CD4-positive, alpha-beta T cell (primary cell): ENCODE measurements at places on chromosomes 6 and 20.
A peak's percentile ranks its signal among the peaks of the same experiment; 100 is the strongest.

DNA sequence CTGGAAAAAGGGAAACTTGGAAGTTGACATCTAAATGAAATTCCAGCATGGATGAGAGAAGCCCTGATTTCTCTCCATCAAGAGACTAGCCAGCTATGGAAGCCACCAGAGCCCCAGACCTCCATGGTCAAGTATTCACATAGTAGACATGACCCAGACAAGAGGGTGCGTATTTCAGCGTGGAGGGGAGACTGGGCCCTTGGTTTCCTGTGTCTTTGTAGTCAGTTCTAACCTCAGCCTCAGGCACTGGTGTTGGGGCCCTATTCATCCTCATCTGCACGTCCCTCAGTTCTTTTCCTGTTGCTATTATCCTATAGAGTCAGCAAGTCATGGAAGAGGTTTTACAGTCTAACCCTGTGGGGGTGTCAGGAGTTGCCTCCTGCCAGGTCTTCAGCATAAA is 12.5 kb downstream of the GNL1 start:
- DNase-seq: peak; percentile 65

DNA sequence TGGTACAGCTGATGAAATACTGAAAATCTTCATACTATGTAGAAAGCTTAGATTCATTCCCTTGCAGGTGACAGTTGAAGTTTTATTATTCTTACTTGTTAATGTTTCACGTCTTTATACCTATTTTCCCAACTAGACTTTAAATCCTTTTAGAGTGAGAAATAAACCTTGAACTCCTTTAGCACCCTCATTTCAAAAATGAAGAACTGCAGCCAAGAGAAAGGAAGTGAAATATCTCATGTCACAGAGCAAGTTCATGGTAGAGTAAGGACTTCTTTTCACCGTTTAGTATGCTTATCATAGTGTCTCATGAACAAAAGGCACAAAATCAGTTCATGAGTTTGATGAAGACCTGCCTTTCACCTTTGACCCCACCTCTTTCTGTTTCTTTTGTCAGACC is 38.5 kb downstream of the ORC3 start:
- no peak for DNase-seq

GRCh38 chr6:163724196-163724595 is 309.7 kb downstream of the QKI start:
- DNase-seq: no peak

- DNase-seq: no peak
Measured at GRCh38 chr6:165701564-165702354, 38.7 kb upstream of the PDE10A start.

DNA sequence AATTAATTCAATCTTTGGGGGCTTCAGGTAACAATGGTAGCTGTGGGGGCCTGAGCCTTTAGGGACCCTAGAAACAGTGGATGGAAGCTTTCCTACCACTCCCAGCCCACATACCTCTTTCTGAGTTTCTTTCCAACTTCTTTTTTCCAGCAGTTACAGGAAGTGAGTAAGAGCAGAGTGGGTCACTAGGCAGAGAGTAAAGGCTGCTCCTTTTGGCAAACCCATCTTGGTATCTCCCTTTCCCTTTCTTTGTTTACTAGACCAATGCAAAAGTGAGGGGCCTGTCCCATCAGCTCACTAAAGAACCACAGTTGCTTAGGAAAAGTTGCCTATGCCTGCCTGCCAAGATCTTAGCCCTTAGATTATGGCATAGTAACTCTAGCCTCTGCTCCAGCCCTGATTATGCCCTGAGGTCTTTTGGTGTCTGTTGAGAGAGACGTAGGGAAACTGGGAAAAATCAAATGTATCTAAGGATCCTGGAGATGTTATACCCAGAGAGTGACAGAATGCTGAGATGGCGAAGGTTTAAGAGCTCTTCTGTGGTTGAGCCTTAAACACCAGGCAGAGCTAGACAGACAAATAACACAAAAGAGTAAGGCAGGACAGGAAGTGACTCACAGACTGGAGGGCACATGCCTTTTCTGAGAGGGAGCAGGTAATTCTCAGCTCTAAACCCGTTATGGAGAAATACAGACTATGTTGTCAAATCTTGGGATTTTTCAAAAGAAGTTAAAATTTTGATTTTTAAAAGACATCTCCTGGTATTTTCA is 31.3 kb downstream of the TRMT6 start:
- no peak for DNase-seq

DNA sequence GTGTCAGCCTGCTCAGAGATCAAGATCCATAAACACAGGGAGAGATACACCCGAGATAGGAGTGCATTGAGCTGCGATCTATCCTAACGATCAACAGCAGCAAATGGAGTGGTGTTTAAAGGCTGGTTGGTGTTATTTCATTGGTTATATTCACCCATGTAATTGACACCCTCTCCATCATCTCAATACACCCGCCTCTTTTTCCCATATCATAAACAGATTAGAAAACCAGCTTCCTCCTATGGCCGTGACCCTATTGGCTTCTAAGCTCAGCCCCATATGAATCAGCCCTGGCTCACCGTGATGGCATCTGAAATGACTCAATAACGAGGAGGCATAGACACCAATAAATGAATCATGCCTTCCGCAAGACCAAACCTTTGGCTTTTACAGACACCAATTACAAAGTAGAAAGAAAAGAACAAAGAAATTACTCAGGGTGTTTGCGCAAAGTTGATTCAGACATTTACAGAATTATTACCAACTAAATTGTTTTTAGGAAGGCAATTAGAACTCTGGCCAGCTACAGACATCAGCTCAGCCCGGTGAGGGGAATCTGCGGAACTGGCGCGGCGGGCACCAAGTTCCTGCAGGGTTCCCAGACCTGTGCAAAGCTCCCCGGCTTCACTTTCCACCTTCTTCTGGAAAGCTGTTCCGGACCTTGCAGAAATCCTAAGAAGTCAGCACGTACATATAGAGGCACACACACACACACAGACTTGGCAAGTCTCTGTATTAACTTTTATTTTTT is 11.5 kb downstream of the PMEPA1 start:
- peak; percentile 67 for DNase-seq

DNA sequence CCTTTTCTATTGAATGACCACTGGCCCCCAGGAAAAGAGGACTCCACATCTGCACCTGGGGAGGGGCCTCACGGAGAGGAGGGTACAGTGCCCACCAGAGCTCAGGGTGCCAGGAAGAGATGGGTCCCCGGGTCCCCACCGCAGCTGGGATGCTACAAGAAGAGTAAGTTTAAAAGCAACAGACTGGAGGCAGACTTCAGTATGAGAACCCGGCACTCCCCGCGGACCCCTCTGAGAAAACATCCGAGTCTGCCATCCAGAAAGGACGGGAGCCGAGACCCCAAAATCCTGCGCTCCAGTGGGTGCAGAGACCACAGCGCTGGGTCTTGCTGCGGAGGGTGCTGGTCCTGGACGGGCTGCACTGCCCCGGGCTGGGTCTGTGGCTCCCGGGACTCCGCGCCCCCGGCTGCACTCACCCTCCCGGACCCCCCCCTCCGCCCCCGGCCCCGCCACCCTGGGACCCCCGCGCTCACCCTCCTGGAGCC is 350 bp downstream of the HELZ2 start:
- DNase-seq: no peak

- no peak for DNase-seq
Measured at GRCh38 chr6:100461278-100461916, 3.3 kb downstream of the SIM1 start.

DNA sequence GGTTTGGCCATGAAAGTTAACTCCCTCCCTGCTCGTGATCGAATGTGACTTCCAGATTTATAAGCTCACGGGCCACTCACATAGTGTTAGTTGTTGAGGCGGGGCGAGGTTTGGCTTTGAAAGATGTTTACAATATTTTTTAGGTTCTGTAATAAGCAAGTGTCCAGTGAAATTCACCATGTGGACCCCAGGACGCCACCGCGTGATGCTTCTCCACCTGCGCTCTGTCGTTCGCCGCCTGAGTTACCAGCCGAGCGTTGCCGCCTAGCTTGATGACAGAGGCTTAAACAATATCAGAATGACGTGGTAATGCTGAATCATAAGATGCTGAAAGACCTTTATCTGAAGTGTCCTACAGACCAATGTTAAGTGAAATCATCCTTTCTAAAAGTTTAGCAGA is 241.0 kb downstream of the MYLK4 start:
- no peak for DNase-seq

- DNase-seq: no peak
Measured at GRCh38 chr6:148388521-148388920, 45.9 kb downstream of the SASH1 start.

DNA sequence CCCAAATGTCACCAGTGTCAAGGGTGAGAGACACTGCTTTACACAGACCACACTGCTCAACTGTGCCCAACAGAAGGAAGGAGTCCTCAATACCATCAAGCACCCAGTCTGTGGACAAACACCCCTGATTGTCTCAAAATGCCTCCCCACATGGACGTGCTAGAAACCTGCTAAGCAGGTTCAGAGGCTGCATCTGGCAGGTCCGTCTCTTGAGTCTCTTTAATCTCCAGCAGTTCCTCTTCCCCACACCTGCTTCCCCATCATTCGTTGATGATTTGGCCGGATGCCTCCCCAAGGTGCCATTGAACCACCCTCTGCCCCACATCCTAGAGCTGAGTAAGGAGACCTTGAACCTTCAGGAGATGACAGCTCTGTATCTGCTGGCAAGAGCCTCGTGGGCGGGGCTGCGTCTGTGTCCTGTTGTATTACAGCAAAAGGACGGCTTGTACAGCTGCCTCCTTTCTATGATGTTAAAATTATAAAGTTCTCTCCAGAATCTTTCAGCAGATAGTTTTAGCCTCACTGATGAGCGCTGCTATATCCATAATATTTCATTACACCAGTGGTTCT is 179.2 kb downstream of the PREX1 start:
- no peak for DNase-seq

GRCh38 chr6:744666-745353 is 51.9 kb upstream of the EXOC2 start:
- no peak for DNase-seq

- no peak for DNase-seq
Measured at GRCh38 chr20:25495189-25495824, 87.8 kb downstream of the GINS1 start.

DNA sequence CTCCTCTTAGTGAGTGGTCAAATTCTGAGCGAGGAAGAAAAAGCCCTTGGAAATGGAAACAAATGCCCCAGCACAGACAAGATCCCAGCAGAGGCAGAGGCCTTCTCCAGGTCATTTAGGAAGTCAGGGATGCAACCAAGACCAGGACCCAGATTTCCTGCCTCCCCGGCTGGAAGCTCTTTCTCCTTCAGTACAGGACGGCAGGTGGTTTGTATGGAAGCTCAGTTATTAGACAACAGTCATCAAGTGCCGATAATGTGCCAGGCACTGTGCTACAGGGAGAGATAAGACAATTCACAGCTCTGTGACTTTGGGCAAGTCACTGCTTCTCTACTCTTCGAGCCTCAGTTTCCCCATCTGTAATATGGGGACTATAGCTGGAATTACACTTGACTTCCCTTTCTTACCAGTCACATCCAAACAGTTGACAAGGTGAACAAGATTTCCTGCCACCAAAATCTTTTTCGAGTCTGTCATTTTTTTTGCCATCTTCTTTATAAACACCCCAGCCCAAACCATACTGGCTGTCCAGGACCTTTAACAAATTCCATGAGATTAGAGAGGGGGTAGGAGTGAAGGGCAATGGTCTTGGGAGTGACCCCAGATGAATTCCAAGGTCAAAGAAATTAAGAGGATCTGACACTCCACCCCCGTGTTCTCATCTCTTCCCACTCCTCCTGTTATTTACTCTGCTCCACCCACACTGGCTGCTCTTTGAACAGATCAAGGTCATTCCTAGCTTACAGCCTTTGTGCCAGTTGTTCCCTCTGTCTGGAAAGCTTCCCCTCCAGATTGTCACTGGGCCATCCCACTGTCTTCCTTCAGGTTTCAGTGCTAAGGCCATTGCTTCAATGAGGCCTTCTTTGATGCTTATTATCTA is 6.0 kb downstream of the MMP9 start:
- no peak for DNase-seq

DNA sequence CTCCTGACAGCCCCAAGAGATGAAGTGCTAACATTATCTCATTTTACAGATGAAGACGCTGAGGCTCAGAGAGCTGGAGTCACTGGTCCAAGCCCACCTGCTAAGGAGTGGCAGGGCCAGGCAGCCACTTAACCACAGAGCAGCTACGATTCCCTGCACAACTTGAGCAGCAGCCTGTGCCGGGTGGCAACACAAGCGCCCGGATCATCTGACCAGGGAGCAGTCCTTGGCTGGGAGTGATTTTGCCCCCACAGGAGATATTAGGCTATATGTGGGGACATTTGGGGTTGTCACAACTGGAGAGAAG is 93.2 kb upstream of the PTPN1 start:
- no peak for DNase-seq

DNA sequence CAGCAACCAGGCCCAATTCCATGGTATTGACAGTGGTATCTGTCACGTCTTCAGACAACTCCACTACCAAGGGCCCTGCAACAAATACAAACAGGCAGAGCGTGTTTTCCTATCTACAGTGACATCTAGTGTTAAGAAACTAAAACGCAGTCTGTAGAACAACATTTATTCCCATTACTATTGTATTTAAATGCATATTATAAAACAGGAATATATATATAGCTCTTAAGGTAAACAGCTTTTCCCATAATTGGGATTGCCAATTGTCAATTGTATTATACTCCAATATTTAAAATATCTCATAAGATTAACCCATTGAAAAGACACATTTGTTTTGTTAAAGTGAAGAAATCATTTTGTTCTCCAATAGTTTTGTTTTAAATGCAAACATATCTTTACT is 97.2 kb downstream of the KIF16B start:
- no peak for DNase-seq

- no peak for DNase-seq
Measured at GRCh38 chr20:10388597-10388996, 45.4 kb downstream of the MKKS start.

DNA sequence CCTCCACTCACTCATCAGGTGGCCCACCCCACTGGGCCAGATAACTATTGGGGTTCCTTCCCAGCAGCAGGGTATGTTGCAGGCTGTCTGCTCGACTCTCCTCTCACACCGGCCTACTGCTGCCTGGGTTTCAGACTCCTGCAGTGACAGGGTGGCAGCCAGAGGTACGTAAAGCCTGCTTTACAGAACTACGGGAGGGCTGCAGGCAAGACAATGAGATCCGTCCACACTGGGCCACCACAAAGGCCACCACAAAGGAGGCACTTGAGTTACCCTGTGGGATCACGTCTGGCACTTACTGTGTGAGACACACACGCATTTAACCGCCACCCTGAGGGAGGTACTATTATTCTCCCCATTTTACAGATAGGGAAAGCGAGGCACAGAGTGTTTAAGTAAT is 78.5 kb downstream of the NFATC2 start:
- DNase-seq: no peak

GRCh38 chr6:163260111-163260895 is 154.2 kb upstream of the QKI start:
- no peak for DNase-seq

GRCh38 chr6:36786055-36786675 is 53.1 kb downstream of the CPNE5 start:
- no peak for DNase-seq

DNA sequence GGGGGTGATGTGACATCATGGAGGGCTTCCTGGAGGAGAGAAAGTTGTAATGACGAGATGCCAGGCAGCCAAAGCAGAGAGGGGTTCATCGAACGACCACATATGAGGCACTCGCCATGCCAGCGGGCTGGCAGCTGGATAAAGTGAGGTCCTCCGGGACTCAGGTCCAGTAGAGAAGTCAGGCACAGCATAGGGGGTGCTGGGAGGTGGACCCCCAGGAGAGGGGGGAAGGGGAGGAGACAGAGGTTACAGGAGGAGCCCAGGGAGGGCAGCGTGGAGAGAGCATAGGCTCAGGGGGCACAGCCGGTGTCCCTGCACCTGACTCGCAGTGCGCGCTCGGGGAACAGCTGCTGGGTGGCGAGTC is 174.7 kb downstream of the BMP7 start:
- no peak for DNase-seq

- no peak for DNase-seq
Measured at GRCh38 chr20:43300901-43301300, 111.2 kb upstream of the PTPRT start.

- DNase-seq: no peak
Measured at GRCh38 chr6:128759447-128759846, 123.5 kb upstream of the LAMA2 start.
